ENCODE measurements at places on chromosomes 13 and 19. TPM values are rescaled to one million over a fixed set of nuclear protein-coding genes. Genes with fewer than 3 reads are reported as not detected.

The CD79A gene
- 1.6 TPM for polyA plus RNA-seq

The KCTD15 gene
- 53.9 TPM for polyA plus RNA-seq

The AKT1S1 gene
- 38.1 TPM for polyA plus RNA-seq

The BCL3 gene
- 9.0 TPM for polyA plus RNA-seq

The PNMA8A gene
- 71.1 TPM for polyA plus RNA-seq

The AP2A1 gene
- polyA plus RNA-seq: 66.9 TPM

The ACTMAP gene
- 15.1 TPM for polyA plus RNA-seq

The CYP4F12 gene
- polyA plus RNA-seq: not detected

The TMC4 gene
- polyA plus RNA-seq: 20.1 TPM

The TRAPPC6A gene
- 44.5 TPM for polyA plus RNA-seq

The TMEM91 gene
- 13.6 TPM for polyA plus RNA-seq

The KCTD12 gene
- 87.9 TPM for polyA plus RNA-seq

The CAMSAP3 gene
- 22.4 TPM for polyA plus RNA-seq

DNA sequence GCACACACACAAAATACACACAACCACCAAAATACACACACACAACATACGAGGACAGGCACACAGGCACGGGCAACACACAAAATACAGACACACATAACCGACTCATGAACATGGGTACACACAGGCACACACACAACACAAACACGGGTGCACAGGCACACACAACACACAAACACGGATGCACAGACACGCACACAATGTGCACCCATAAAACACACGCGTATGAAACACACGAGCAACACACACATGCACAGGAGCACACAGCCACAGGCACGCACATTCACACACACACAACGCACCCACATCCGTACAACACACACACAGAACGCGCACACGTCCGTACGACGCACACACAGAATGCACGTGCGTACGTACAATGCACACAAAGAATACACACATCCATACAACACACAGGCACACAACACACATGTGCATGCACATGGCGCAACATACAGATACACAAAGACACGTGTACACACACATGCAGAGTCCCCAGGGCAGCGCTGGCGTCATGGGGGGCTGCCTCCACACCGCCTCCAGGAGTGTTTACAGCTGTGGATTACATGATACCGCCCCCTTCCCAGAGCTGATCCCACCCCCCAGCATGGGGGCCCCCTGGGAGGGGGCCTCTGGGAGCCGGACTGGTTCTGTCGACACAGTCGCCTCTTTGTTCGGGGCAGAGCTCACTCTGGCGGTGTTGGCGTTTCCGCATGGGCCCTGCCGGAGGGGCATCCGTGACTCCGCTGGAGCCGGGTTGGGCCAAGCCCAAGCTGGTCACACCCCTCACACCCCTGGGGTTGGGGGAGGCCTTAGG, 2.9 kb downstream of the SBNO2 start:
- no peak for DNase-seq

DNA sequence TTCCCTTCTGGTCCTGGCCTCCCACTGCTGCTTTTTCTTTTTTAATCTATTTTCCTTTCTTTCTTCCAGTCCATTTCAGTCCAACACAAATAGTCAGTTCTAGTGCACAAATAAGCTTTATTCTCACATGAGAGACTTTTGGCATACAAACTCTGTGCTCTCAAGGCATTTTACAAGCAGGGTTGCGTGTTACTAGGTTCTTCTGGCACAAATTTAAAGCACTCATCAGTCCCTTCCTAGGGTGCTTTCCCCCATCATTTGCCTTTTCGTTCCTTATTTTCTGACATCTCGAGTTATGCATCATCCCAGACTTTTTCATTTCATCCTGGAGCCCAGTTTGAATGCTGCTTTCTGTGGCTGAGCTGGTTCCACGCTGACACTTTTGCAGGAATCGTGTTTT, 29.8 kb upstream of the IL17D start:
- no peak for DNase-seq

DNA sequence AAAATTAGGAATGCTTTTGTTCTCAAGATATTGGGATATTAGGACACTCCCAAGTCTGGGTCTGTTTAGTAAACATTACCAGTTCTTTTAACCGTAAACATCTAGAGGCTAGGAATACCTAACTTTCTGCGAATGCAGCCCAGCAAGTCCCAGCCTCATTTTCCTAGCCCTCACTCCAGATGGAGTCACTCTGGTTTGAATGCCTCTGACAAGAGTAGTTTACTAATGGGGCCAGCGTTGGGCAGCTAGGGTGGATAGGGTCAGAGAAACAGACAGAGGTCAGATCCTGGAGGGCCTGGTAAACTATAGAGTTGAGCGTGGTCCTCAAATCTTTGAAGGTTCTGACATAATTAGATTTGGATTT, 53.6 kb downstream of the WDFY2 start:
- no peak for DNase-seq

GRCh38 chr13:77523834-77524728, 11.4 kb upstream of the SCEL start:
- DNase-seq: no peak

GRCh38 chr19:57651654-57651996, 17.1 kb upstream of the ZSCAN4 start:
- no peak for DNase-seq

DNA sequence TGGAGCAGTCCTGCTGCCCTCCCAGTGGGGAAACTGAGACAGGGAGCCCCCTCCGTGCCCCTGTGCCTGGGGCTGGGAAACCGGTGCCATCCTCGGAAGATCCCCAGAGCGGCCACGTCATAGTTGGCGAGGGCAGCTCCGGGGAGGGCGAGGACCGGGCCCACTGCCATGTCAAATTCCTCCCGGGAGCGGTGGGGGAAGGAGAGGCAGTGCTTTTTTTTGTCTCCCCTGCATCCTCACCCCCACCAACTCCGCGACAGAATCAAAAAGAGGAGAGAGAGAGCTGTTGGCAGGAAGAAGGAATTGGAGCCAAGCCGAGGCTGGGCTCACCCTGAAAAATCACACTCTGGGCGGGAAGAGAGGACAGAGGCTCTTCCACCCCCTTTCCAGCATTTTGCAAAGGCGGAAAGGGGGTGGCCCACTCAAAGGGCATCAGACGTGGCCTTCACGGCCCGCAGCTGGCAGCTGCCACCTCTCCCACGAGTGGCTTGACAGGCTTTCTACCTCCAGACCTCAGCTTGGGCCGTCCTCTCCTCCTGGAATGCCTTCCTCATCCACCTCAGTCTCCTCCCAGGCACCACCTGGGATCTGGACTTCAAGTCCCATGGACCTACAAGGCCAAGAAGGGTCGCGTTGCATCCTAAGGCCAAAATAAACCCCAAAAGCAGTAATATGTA, 19.6 kb upstream of the NFIC start:
- DNase-seq: no peak

DNA sequence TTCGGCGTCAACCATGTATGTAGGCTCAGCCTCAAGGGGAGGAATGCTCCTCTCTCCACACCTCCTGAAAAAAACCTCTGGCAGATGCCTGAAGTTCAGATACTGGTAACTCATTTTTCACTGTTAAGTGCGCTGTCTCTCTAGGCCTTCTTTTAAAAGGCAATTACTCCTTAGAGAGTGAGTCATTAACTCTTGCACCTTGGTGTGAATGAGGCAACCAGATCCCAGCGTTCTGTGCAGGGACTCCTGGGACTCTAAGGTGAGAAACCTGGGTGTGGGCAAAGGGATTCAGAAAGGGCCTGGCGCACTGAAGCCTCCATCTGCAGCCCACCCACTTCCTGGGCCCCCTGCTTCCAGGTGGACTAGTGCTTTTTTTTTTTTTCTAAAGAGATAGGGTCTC, 71.7 kb downstream of the SIAH3 start:
- no peak for DNase-seq

DNA sequence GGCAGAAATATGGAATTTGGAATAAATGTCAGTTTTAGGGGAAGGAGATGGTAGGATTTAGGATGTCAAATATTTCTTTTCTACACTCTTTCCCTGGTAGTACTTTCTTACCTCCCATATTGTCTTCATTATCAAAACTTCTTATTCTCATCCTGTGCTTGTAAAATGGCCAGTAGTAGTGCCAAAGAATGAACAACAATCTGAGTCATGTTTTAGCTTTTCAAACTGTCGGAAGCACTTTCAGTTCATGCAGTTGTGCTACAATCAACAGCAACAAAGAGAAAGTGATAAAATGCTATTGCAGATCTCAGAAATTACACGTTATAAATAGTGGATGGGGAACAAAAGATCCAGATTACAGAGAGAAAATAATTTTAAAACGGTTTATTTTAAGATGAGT, 193.7 kb upstream of the RXFP2 start:
- no peak for DNase-seq

GRCh38 chr19:1110809-1111640, 7.2 kb downstream of the GPX4 start:
- DNase-seq: no peak

- no peak for DNase-seq
Observed at GRCh38 chr19:12685831-12686230, 2.0 kb upstream of the GNG14 start.

- peak; percentile 10 for DNase-seq
Observed at GRCh38 chr13:34031610-34032009, 213.7 kb downstream of the RFC3 start.

GRCh38 chr13:25062479-25062878, 33.5 kb upstream of the PABPC3 start:
- DNase-seq: no peak

- no peak for DNase-seq
Observed at GRCh38 chr13:33577007-33577406, 240.9 kb upstream of the RFC3 start.

DNA sequence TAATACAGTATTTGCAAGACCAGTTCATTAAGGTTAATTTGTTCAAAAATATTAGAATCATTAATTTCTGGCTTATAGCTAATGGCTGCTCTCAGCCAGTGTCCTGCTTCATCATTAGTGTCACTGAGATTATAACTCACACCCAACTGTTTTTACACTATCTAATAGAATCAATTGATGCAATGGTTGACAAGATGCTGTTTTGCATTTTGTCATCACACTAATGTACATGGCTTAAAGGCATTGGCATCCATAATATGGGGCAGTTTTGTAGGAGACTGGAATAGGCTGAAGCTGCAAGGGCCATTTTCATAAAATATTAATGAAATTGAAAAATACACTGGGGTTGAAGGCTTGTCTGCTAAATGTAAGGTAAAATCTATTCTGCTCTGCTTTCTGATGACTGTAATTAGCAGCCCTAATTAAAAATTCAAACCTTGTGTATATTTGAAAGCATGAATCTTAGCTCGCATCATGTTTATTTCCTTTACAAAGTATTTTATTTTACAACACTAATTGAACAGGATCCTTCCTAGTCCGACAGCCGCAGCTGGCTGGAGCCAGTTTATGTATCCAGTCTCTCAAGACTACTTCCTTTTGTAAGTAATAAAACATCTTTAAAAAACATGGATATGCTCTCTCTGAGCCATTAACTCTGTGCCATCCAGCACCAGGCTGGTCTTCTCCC, 296.7 kb downstream of the POU4F1 start:
- no peak for DNase-seq

DNA sequence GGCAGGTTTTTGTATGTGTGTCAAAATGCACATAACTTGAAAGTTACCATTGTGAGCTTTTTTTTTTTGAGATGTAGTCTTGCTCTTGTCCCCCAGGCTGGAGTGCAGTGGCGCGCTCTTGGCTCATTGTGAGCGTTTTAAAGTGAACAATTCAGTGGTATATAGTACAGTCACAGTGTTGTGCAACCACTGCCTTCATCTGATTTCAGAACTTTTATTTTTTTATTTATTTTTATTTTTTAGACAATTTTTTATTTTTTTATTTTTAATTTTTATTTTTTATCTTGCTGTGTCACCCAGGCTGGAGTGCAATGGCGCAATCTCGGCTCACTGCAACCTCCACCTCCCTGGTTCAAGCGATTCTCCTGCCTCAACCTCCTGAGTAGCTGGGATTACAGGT, 15.0 kb downstream of the SLC25A42 start:
- DNase-seq: no peak

DNA sequence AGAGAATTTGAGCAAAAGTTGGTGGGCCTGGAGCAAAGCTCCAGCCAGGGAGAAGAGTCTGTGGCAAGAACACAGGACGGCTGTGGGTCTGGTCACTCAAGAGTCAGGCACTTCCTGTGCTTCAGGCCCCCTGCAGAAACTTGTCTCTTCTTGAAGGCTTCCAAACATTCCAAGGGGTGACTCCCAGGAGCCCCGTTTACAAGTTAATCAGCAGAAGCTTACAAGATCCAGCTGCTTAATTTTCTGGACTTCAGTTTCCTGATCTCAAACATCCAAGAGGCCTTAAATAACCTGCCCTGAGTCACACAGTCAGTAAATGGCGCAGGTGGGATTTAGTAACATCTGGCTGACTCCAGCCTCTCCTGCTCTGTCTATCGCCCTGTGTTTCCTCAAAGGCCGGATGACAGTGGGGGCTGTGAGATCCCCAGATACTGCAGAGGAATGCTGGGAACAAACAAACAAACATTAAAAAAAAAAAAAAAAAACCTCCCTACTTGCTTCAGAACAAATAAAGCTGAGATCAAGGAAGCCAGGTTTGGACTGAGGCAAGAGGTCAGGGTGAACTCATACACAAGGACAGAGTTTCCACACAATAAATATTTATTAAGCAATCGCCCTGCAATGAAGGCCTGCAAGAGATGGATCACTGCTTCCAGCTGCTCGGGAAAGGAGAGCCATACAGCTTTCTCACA, 175.4 kb upstream of the RFC3 start:
- no peak for DNase-seq

- DNase-seq: no peak
Observed at GRCh38 chr13:35797991-35798390, 321.5 kb upstream of the MAB21L1 start.

DNA sequence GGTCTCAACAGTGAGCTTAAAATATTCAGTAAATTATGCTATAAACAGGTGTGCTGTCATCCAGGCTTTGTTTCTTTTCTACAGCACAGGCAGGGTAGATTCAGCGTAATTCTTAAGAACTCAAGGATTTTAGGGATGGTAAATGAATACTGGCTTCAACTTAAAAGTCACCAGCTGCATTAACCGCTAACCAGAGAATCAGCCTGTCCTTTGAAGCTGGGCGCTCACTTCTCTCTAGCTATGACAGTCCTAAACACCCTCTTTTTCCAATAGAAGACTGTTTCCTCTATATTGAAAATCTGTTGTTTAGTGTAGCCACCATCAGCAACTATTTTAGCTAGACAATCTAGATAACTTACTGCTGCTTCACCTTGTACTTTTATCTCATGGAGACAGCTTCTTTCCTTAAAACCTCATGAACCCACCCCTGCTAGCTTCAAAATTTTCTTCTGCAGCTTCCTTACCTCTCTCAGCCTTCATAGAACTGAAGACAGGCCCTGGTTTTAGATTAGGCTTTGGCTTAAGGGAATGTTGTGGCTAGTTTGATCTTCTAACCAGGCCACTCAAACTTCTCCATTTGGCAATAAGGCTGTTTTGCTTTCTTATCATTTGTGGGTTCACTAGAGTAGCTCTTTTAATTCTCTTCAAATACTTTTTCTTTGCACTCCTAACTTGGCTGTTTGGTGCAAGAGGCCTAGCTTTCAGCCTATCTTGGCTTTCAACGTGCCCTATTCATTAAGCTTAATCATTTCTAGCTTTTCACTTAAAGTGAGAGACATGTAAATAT, 89.5 kb downstream of the USP12 start:
- DNase-seq: no peak
